BJ (cell line): ENCODE measurements at places on chromosomes 3 and 15.

GRCh38 chr3:135440233-135440632 lies 525.3 kb upstream of the PPP2R3A start:
- no peak for DNase-seq

GRCh38 chr3:42306499-42306898 lies 40.5 kb upstream of the CCK start:
- no peak for DNase-seq

- DNase-seq = peak; percentile 74
Observed at GRCh38 chr3:64224826-64225610, at the start of gene PRICKLE2. TSS of gene PRICKLE2 (minus strand) at chr3:64225466. CDS start at chr3:64198927, 26,539 bp downstream.

- no peak for DNase-seq
Observed at GRCh38 chr3:192916371-192917027, 1.2 kb downstream of the MB21D2 start.

DNA sequence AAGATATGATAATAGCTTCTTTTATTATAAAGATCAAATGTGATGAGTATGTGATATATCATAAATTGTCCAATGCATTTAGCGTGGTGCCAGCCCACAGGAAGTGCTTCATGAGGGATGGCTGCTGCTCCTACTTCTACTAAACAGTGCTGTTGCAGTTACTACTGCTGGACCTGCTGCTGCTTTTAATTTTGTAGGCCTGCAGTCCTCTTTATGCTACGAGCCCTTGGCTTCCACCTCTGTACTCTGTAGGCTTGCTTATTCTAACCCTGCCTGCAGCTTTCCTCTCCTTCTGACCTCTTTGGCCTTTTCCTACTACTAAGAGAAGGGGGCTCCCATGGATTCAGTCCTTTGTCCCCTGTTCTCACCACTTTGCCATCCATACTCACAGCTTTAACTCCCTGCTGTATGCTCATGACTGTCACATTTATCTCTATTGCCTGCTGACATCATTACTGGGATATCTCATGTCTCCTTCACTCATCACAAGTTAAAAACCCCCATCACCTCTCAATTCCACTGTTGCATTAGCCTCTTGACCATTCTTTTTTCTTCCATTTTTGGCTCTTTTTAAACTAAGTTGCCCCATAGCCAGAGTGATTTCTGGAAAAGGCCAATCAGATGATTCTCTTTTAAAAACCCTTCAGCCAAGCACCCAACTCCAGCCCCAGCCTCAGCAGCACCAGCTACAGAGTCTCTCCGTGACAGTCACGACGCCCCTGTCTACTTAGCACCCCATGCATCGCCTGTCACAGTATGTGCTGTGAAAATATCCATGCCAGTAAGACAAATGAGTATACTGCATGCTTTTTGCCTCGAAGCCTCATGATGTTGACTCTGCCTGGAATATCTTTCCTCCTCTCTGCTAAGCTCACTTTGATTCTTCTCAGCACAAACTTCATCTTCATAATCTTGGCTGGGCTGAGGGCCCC lies 56.3 kb downstream of the PLCL2 start:
- DNase-seq = no peak

DNA sequence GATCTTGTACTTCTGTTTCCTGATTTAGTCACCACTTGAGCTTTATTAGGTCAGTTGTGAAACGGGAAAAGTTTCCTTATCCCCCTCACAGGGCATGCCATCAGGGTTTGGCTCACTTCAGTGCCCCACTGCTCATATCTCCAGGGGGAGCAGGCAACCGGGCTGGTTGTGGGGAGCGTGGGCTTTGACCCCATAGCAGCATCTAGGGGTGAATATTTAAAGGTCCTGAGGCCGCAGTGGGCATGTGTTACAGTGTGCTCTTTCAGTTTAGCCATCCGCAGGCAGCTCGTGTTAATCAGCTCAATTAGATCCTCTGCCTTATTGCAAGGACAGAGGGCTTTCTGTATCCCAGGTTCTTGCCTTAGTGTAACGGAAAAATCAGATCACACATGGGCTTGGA lies 71.9 kb downstream of the MRPL46 start:
- DNase-seq = no peak

DNA sequence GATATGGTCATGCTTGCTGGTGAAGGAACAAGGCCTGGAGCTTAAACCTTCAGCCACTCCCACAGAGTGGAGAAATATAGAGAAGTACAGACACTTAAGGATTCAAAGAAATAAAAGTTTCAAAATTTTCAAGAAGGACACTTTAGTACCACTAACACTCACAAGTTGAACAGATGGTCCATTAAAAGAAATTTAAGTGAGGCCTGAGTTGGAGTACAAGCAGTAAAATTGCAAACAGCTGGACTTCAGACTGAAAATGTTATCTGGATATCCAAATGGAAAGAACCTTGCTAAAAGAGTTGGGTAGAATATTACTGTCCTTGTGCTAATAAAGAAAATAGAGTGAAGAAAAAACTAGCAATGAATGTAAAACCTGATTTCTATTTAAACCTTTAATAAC lies 397.1 kb upstream of the KCNMB2 start:
- DNase-seq = no peak

GRCh38 chr3:187507905-187508304 lies 139.7 kb downstream of the RTP4 start:
- no peak for DNase-seq

- DNase-seq = no peak
Observed at GRCh38 chr15:89672221-89673164, 6.7 kb downstream of the PLIN1 start.

- no peak for DNase-seq
Observed at GRCh38 chr3:50327129-50327528, 894 bp downstream of the TUSC2 start.

- DNase-seq = no peak
Observed at GRCh38 chr3:193554811-193555210, at the start of gene ATP13A4. TSS of gene ATP13A4 (minus strand) at chr3:193554895. CDS start at chr3:193554799, 96 bp downstream.

GRCh38 chr3:182631183-182632076 lies 161.9 kb upstream of the ATP11B start:
- DNase-seq = no peak

DNA sequence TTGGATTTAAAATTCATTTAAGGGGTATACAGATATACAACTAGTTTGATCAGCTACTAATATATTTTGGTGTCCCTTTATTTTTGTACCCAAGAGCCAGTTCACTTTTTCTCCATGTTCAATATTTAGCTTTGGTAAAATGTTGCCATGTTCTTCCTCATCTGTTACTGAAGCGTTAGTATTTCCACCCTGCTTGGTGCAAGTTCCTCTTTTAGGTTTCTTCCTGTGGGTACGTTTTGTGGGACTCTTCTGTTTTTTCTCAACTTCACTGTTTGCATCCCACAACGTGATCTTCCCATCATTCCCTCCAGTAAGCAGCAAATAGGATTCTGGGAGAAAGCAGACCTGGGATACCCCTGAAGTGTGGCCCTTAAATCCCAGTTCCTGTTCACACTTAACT lies 14.1 kb downstream of the WDR53 start:
- no peak for DNase-seq

GRCh38 chr15:33985751-33986150 lies 17.5 kb downstream of the CHRM5 start:
- no peak for DNase-seq

GRCh38 chr3:177340243-177340830 lies 143.1 kb upstream of the TBL1XR1 start:
- DNase-seq = no peak

DNA sequence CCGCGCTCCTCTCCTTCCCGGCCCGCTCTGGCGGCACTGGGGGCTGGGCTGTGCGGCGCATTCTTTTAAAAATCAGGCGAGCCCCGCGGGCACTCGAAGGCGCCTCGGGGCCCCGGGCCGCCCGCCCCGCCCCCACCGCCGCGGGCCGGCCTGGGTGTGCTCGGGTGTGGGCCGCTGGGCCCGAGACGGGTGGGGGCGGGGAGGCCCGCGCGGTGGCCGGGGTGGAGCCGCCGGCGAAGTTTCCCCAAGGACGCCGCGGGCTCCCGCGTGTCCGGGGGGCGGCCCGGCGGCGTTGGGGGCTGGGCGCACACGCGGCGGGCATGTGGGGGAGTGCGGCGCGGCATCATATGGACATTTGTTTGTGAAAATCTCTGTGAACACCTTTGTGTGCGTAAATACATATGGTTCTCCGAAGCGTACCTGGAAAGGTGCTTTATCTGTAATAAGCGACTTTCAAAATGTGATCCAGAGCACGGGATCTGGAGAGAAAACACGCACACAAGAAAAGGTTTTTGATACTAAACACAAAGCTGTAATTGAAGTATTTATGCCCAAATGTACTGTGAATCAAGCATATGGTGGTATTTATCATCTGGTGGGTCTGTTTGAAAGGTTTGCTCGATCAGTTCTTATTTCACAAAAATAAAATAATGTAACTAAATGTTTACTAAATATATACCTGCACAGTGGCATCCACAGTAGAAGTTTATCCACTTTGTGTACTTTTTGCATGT lies 612 bp upstream of the TBL1XR1 start:
- DNase-seq = no peak

DNA sequence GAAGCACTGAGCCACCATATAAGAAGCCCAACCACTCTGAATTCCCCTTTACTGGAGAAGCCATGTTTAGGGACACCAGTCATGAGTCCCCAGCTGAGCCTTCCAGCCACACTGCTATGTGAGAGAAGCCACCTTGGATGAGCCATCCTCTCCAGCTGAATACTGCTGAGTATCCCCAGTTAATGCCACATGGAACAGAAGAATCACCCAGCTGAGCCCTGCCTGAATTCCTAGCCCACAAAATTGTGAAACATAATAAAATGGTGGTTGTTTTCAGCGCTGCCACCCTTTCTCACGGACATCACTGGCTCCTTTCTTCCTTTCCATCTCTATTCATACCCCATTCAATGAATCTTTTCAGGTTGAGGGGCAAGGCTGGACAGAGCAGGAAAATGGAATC lies 22.1 kb upstream of the LYZL4 start:
- no peak for DNase-seq

DNA sequence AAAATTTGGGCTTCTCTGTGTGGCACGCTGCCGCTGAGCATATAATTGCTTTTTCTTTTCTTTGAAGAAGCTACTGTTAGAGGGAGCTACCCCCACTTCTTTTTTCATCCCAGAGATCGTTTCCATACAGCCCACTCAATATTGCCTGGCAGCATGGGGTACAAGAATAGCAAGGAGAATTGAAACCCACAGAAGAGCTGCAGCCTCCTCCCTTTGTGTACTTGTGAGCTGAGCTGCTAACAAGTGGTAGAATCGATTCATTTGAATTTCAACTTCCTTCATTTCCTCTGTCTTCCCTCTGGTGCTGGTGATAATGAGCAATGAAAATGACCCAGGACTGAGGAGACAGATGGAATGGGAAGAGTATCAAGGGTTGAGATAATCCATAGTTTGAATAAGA lies 64.9 kb downstream of the LRRC3B start:
- no peak for DNase-seq

- DNase-seq = no peak
Observed at GRCh38 chr3:147119346-147119745, 287.0 kb downstream of the ZIC4 start.

DNA sequence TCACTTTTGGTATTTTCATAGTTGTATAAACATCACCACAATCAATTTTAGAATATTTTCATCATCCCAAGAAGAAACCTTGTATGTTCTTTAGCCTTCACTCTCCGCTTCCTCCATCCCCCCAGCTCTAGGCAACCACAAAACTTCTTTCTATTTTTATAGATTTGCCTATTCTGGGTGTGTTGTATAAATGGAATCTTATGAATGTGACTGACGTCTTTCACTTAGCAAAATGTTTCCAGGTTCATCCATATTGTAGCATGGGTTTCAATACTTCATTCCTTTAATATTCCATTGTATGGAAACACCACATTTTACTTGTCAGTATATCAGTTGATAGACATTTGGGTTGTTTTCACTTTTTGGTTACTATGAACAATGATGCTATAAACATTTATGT lies 335.8 kb upstream of the GOLIM4 start:
- no peak for DNase-seq

DNA sequence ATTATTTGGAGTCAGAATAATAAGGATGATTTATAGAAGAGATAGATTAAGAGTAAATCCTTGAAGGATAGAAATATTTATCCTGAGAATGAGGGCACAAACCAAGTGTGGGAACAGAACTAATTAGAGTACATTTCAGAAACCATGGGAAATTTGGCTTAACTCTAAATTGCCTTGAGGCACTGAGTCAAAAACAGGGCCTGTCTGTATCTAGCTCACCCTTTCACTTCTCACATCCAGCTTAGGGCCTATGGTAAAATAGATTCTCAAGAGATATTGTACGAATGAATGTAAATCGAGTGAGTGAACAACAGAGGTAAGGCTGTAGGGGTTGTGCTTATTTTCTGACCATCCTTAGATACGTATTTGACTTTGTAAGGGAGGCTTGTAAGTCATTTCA lies 586.1 kb upstream of the DPPA4 start:
- no peak for DNase-seq

- no peak for DNase-seq
Observed at GRCh38 chr15:69016021-69016595, 1.6 kb downstream of the NOX5 start.

DNA sequence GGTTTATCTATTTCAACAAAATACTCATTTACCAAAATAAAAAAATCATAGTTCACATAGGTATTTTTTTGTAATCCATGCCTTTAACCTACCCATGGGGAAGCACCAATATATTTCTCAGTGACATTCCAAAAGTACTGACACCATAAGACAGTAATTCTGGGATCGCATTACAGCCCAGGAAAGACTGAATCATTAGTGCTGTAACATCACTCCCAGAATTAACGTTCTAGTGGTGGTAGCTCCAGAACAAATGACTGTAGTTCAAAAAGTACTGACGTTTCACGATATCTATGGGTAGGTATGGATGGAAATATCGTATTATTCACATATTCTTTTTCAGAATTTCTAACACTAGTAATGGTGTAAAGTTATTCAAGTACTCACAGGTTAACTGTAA lies 54.3 kb upstream of the NEK10 start:
- DNase-seq = peak; percentile 26

- DNase-seq = no peak
Observed at GRCh38 chr15:29825227-29825626, 3.0 kb upstream of the TJP1 start.

DNA sequence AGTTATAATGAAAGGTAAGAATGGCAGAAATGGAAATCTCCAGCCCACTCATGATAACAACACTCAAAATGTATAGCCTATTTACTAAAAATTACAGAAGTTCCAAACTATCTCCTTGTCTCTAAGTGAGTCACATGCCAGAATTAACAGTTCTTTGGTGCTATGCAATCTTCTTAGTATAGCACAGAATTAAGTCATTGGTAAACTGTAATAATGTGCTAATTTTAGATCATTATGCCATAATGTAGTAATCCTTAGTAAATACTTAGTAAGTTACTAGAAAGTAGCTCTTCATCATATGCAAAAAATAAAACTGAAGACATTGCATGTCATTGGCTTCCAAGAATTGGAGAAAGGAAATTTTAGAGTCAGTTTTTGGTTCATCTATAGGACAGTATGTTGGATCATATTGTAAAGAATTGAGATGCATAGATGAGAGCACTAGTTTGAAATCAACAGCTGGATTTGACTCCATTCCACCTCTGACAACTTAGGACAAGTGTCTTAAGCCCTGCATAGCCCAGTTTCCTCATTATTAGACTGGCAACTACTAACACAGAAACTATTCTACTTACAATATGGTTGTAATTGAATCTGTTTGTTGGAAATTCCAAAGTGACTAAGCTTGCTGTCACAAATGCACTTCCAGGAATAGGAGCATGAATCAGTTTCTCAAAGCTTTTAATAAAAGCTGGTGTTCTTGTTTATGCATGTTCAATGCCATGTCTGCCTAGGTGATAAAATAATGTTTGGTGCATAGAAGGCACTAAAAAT lies 40.1 kb upstream of the CD47 start:
- DNase-seq = peak; percentile 76

- no peak for DNase-seq
Observed at GRCh38 chr15:46061002-46061401, 426.2 kb downstream of the SQOR start.

GRCh38 chr3:17749705-17750293 lies 7.4 kb upstream of the TBC1D5 start:
- DNase-seq = no peak
